ENCODE measurements at places on chromosomes 5 and 9.
A peak's percentile ranks its signal among the peaks of the same experiment; 100 is the strongest.

DNA sequence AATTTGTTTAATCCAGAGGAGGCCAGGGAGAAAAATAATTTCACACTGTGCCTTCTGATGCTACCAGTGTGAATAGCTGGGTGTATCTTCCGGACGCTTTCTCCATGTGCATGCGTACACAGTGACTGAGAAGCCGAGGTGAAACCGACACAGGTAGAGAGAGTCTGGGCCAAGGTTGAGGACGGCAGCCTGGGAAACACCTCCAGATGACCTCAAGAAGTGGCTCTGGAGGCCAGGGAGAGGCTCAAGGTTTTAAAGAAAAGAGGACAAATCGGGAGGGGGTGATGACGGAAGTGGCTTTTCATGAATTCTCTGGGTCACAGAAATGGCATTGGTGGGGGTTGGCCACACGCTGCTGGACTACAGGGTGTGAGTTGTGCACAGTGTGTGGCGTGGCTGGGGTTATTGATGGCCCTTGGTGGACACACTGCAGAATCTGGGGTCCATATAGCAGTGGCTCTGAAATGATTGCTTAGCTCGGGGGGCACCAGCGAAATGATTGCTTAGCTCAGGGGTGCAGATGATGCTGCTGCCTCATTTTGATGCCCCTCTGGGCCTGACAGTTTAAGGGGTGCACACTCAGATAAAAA is 34.1 kb upstream of the LRRC14B start:
- DNase-seq = no peak

GRCh38 chr5:157650991-157651611 is 1.1 kb downstream of the SOX30 start:
- DNase-seq = no peak

- no peak for DNase-seq
Measured at GRCh38 chr9:124800306-124801259, 23.6 kb downstream of the OLFML2A start.

DNA sequence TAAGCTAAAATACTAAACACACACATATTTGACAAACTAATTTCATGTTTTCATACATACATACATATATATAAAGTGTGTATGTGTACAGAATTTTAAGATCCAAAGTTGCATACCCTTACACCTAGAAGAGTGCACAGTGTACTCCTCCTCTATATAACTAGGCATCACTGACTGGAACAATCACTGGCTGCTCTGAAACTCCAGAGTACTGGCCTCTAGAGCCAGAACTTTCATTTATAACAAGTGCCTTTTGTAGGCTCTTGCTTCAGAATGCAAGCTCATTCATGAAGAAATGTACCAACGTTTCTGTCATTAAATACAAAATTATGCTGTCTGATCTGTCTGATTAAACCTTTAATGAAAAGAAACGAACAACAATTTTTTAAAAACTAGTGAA is 4.0 kb downstream of the LEAP2 start:
- DNase-seq = no peak

- DNase-seq = no peak
Measured at GRCh38 chr9:122217640-122218039, 11.1 kb downstream of the LHX6 start.

DNA sequence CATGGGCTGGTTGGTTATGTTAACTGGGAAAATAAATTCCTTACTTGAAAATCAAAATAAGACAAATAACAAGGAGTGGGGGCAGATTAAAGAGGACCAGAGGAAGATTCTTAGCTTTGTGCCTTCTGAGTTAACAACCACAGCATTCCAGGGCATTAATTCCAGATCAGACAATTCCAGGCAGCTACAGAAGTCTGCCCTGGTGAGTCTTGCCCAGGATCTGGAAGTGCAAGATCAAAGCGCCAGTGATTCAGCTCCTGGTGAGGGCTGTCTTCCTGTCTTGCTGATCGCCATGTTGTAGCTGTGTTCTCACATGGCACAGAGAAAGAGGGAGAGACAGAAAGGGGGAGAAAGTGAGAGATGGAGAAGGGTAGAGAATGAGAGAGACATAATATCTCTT is 65.6 kb downstream of the ANXA2R start:
- no peak for DNase-seq

DNA sequence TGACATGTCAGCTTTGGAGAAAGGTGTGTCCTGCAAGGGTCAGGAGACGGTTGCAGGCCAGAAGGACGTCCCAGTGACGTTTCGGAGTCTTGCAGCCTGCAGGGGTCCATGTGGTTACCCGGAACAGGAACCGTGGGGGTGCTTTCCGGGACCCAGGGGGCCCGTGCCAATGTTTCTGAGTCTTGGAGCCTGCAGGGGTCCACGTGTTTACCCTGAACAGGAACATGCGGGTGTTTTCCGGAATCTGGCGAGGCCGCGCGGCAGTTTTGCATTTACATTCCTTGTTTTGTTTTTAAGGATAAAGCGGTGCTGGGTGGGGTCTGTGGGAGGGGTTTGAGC is 30.6 kb downstream of the NKD2 start:
- no peak for DNase-seq

DNA sequence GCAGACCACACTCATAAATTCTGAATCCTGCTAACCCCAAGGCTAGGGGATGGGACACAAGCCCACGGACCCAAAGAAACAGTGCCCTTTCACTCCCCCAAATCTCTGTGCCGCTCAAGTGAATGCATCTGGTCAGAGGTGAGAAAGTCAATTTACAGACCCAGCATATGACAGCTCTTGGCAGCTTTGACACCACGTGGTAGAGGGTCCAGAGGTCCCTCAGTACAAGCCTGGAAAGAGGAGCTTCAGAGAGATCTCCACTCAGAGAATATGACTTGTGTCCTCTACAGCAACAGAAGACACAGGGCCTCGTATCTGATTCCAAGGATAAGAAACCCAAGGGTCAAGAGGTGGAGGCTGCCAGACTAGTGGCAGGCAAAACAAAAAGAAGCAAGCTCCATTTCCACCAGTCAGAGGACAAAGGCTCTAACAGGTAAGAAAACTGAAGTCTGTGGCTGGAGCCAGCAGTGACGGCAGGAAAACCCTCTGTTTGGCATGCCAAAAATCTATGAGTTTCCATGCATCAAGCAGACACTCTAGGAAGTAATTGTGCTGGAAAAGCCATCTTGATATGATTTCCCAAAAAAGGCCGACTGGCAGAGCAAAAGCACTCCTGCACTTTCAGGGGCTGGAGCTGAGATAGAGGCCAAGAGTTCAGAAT is 138.7 kb downstream of the UGCG start:
- no peak for DNase-seq

GRCh38 chr9:111566234-111566633 is 33.2 kb downstream of the PTGR1 start:
- DNase-seq = peak; percentile 2

DNA sequence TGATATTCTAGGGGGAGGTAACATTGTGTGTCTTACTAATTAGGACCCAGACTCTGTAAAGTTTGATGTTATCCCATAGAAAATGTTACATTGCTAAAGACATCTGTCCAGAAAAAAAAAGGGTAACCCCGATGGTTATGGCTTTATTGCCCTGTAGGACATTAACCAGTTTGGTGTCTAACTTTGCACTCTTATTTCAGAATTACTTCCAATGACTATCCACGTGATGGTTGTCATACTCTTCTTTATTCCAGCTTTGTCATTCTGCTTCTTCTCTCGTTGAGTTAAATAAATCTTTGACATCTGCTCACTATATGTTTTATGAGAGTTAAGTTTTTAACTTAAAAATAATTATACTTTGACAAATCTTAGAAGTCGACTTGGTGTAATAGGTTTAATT is 180.4 kb upstream of the ANKRD55 start:
- DNase-seq = no peak

GRCh38 chr5:169290895-169291294 is 10.0 kb downstream of the SLIT3 start:
- no peak for DNase-seq
